Neural crest cell (in vitro differentiated cells): ENCODE measurements at places on chromosomes 5 and 9.
A peak's percentile ranks its signal among the peaks of the same experiment; 100 is the strongest.

DNA sequence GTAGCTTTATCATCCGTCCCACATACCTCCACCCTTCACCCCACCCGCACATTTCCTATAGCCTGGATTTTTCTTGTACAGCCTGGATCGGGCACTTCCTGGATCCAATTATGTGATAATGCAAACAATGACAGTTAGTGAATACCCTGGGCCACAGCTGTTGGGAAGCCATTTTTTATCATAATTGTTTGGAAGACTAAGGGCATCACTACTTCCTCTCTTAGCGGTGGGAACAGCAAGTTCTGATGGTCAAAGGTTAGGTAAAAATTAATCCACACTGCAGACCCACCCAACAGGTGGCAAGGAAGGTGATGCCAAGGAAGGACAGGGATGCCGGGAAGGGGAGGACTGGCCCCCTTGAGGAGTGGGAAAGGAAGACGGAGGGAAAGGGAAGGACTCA lies 183.7 kb downstream of the SAXO1 start:
- DNase-seq, result no peak

GRCh38 chr5:122172207-122172606 lies 42.9 kb downstream of the ZNF474 start:
- DNase-seq, result no peak

- DNase-seq, result peak; percentile 50
Measured at GRCh38 chr9:94783102-94783682, 56.7 kb downstream of the AOPEP start.

DNA sequence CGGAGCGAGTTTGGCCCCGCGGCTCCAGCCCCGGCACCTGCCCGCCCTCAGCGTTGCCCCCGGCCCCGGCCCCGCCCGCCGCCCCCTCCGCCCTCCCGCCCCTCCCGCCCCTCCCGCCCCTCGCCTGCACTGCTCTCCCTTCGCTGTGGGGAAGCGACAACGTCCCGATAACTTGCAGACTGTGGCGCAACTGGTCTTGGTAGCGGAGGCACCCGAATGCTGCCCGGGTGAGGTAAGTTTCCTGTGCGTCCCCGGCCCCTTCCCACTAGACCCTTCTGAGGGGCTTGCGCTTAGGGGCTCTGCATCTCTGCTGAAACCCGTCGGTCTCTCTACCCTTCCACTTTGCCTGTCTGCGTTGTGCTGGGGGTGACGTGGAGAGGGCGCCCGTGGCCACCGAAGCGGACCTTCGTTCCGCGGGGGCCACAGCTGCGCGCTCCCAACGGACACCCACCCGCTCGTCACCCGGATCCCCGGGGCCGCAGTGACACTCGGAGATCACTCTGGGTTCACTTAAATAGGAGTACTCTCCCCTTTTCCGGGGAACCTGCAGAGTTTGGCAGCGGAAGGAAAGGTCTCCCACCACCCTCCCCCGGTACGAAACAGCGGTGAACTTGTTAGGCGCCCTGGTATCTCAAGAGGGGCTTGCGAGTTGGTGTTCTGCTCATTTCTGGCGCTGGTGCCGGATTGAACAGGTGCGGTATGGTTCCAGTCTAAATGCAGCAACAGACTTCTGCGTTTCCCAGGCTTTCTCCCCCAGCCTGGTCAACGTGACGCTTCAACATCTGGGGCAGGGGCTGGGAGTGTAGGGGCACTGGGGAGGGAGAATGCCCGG lies 707 bp downstream of the PIP5K1B start:
- peak; percentile 22 for DNase-seq

DNA sequence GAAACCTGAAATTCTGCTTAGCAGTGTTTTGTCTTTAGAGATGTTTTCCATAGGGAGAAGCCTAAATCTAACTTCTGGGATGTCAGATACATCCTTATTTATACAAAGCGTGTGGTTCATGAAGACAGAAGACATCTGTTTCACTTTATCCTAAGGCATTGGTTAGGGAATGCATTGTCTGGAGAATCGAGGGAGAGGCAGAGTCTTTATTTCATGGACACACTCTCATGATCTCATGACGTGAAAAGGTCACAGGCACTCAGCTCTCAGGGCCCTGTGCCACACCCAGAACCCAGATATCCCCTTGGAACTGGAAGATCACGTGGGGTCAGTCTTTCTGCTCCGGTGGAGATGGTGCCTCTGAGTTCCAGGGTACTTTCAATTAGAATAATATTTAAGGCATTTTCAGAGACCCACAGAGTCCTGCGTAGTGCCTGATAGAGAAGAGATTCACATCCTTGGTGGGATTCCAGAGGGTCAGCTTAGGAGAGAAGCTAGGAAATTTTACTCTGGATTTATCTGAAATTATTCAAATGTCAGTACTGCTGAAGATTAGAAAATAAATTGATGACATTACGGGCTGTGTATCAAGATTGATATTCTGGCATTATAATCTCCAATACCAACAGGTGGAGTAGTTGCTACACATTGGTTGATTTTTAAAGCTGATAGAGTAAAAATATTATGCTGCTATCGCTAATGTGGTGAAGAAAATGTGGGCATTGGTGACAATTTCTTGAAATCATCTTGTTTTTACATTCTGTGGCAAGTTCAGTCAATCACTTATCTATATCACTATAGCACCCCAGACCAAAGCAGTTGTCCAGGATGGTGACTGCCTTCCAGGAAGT lies 378.3 kb downstream of the MTRR start:
- DNase-seq, result no peak

DNA sequence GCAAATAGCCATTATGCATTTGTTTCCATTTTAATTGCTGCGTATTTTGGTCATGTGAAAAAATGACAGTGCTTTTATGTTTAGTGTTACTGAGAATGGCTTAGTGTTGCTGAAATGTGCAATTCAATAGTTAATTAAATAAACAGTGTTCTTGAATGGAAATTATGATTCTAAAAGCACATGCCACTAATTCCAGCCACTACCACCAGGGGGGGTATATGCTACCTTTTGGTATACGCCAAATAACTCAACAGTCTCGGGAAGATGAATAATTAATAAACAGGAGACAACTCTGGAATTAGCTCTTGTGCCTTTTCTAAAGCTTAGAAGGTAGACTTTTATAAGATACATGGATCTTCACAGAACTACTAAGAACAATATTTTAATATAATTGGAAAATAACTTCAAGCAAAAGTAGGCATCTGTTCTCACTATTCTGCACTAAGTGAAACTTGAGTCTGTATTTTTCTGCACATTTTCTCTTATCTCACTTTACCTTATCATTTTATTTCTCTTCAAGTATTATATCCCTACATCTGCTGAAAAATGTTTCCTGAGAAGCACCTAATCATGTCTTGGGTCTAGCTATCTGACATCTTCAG lies 83.5 kb upstream of the MINAR2 start:
- DNase-seq, result peak; percentile 27

GRCh38 chr9:5326893-5327548 lies 12.7 kb downstream of the RLN1 start:
- peak; percentile 26 for DNase-seq

- DNase-seq, result no peak
Measured at GRCh38 chr9:136658849-136659535, 3.7 kb upstream of the EGFL7 start.

GRCh38 chr5:362189-362588 lies 40.7 kb downstream of the AHRR start:
- no peak for DNase-seq

GRCh38 chr9:72924154-72924790 lies 28.6 kb downstream of the ALDH1A1 start:
- DNase-seq, result no peak

DNA sequence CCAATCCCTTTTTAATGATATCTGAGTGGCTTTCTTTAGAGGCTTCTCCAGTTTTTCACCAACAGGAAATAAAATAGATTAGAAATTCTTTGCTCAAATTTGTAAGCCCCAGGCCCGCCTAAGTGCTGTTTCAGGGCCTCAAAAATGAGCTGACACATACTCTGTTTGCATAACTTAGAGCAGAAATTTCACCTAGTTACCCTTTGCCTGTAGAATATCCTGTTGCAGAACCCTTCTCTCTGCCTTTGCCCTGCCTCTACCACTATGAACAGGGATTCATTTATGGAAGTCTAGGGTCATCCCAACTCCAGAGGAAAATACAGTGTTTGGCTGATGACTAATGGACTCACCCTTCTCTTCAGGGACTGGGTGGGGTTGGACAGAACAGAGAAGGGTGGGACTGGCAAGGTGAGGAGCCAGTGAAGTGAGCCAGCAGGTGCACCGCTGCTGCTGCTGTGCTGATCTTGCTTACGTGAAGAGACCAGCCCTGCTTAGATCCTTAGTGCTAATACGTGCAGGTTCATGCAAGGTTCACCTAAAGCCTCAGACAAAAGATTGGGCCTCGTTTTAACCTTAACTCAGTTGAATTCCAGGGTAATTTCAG lies 22.8 kb downstream of the OSTF1 start:
- no peak for DNase-seq

DNA sequence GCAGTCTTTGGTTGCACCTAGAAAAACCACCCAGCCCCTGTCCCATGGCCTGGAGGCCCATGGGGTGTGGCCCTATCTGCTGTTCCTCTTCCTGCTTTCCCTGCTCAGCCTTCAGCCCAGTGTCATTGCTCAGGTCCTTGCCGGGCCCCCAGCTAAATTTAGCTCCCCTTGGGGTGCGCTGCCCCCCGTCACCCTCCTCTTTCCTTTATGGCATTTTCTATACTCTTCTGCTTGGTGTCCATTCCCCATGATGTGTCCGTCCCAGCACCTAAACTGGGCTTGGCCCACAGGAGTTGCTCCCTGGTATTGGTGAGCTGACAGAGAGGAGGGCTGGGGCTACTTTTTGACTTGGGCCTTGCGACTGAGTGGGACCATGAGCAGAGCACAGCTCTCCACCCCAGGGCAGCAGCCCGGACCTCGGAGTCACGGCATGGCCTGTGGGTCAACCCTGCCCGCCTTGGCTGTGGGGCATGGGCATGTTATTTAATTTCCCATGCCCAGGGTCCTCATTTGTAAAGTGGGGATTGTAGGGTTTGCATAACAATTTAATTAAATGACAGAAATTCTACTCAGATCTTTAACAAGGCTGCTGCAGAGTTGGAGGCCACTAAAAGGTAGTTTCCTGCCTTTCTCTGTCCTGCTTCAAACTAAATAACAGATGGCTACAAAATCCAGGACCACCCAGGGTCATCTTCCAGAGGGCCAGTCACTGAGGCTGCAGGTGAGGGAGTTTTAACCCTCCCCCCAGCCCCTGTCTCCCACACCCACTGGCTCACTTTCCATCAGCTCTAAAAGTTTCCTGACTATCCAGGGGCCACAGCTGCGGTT lies 98.2 kb downstream of the DAP start:
- no peak for DNase-seq

GRCh38 chr5:79800979-79801827 lies 111.6 kb downstream of the CMYA5 start:
- DNase-seq, result no peak

- no peak for DNase-seq
Measured at GRCh38 chr5:126263591-126264184, 159.5 kb upstream of the GRAMD2B start.

GRCh38 chr5:54390015-54390414 lies 65.5 kb upstream of the HSPB3 start:
- no peak for DNase-seq

- DNase-seq, result no peak
Measured at GRCh38 chr9:82191082-82191770, 202.7 kb downstream of the SPATA31D1 start.
